A549 treated with Mapracorat at 1 μM for 4 hours (cell line): ENCODE measurements at places on chromosomes 2 and 18. TPM values are rescaled to one million over a fixed set of nuclear protein-coding genes. Genes with fewer than 3 reads are reported as not detected.

The CYRIA gene
- 0.15 to 0.86 TPM (median 0.28 TPM) in 5 replicates for total RNA-seq

The ARL5A gene
- 20.9 to 25.8 TPM (median 21.6 TPM) in 5 replicates for total RNA-seq

The KCNJ3 gene
- not detected in 5 replicates for total RNA-seq

The NCKAP5 gene
- total RNA-seq = 0.68 to 1.1 TPM (median 0.90 TPM) in 5 replicates

The SNED1 gene
- 0.54 to 1.2 TPM (median 0.89 TPM) in 5 replicates for total RNA-seq

The M1AP gene
- total RNA-seq = not detected in 5 replicates

The QPCT gene
- total RNA-seq = 20.4 to 22.7 TPM (median 21.6 TPM) in 5 replicates

The PROKR1 gene
- total RNA-seq = not detected in 5 replicates

The DPP4 gene
- 0.46 to 0.87 TPM (median 0.57 TPM) in 5 replicates for total RNA-seq

The GDF7 gene
- total RNA-seq = 0.02 to 0.13 TPM (median 0.09 TPM) in 5 replicates

The RGPD3 gene
- 0.14 to 0.26 TPM (median 0.16 TPM) in 5 replicates for total RNA-seq

The PLEK gene
- total RNA-seq = not detected in 5 replicates

The SKA1 gene
- total RNA-seq = 11.2 to 11.9 TPM (median 11.7 TPM) in 5 replicates

The SLC9A4 gene
- total RNA-seq = not detected in 5 replicates

The UGT1A7 gene
- total RNA-seq = 3.3 to 5.1 TPM (median 4.0 TPM) in 5 replicates

The REG3A gene
- not detected in 5 replicates for total RNA-seq

The VWA3B gene
- total RNA-seq = 0.33 to 0.80 TPM (median 0.37 TPM) in 3 of 5 replicates, not detected in the others

The ACVR1C gene
- not detected in 5 replicates for total RNA-seq

The DNAJC5G gene
- not detected in 5 replicates for total RNA-seq

The INPP5D gene
- total RNA-seq = 0.29 to 0.71 TPM (median 0.45 TPM) in 5 replicates

The TYW5 gene
- 6.4 to 8.3 TPM (median 6.7 TPM) in 5 replicates for total RNA-seq

The ITSN2 gene
- total RNA-seq = 15.2 to 23.2 TPM (median 21.6 TPM) in 5 replicates

The RGPD4 gene
- 0.04 to 0.07 TPM (median 0.06 TPM) in 4 of 5 replicates, not detected in the other for total RNA-seq

The FBLN7 gene
- total RNA-seq = 0.13 to 0.73 TPM (median 0.58 TPM) in 5 replicates

The LOXHD1 gene
- total RNA-seq = not detected in 5 replicates

The CD302 gene
- total RNA-seq = 2.0 to 2.4 TPM (median 2.1 TPM) in 5 replicates

The TFPI gene
- 42.2 to 59.1 TPM (median 50.4 TPM) in 5 replicates for total RNA-seq

The RUFY4 gene
- total RNA-seq = not detected in 5 replicates

The FOXI3 gene
- 0.06 to 0.07 TPM in 2 of 5 replicates, not detected in the others for total RNA-seq

The TGIF1 gene
- 85.2 to 127 TPM (median 108 TPM) in 5 replicates for total RNA-seq

The RAPH1 gene
- total RNA-seq = 5.2 to 8.0 TPM (median 6.2 TPM) in 5 replicates

The GPR75 gene
- 1.4 to 2.2 TPM (median 1.6 TPM) in 5 replicates for total RNA-seq

The CXCR4 gene
- 0.21 to 0.76 TPM (median 0.52 TPM) in 5 replicates for total RNA-seq

The NOTO gene
- total RNA-seq = 0.06 TPM in 1 of 5 replicates, not detected in the others

The MAL gene
- 0.12 to 0.21 TPM in 2 of 5 replicates, not detected in the others for total RNA-seq

The GCG gene
- not detected in 5 replicates for total RNA-seq

The MROH2A gene
- total RNA-seq = 0.12 to 0.26 TPM (median 0.18 TPM) in 4 of 5 replicates, not detected in the other

The LBX2 gene
- 2.7 to 3.7 TPM (median 3.1 TPM) in 5 replicates for total RNA-seq

The GNAL gene
- 5.0 to 7.8 TPM (median 6.0 TPM) in 5 replicates for total RNA-seq

The ZRANB3 gene
- total RNA-seq = 4.0 to 6.6 TPM (median 5.6 TPM) in 5 replicates

The SF3B1 gene
- total RNA-seq = 109 to 150 TPM (median 130 TPM) in 5 replicates

The LINC00305 gene
- not detected in 5 replicates for total RNA-seq

The LOXL3 gene
- total RNA-seq = 0.20 to 0.50 TPM (median 0.44 TPM) in 5 replicates

The REEP1 gene
- 0.88 to 1.3 TPM (median 1.2 TPM) in 5 replicates for total RNA-seq

The ACADL gene
- total RNA-seq = 0.06 to 0.19 TPM (median 0.13 TPM) in 4 of 5 replicates, not detected in the other

The UGT1A8 gene
- total RNA-seq = 0.06 TPM in 1 of 5 replicates, not detected in the others

The C1QL2 gene
- 0.11 to 0.53 TPM (median 0.31 TPM) in 5 replicates for total RNA-seq

The MERTK gene
- total RNA-seq = 1.9 to 3.0 TPM (median 2.0 TPM) in 5 replicates

The RAMP1 gene
- total RNA-seq = not detected in 5 replicates

The LRRC30 gene
- total RNA-seq = not detected in 5 replicates
